Right atrium auricular region (tissue), 2 donors: ENCODE measurements at places on chromosomes 7 and 10. TPM values are rescaled to one million over a fixed set of nuclear protein-coding genes. Genes with fewer than 3 reads are reported as not detected.

EPO gene
- total RNA-seq = not detected

VIPR2 gene
- 3.8 TPM for total RNA-seq

MAT1A gene
- not detected for total RNA-seq

SFTPD gene
- 0.74 TPM for total RNA-seq

SCIN gene
- 0.67 TPM for total RNA-seq

MSS51 gene
- total RNA-seq = 0.47 TPM

OR6B1 gene
- total RNA-seq = not detected

- no peak for DNase-seq
Measured at GRCh38 chr7:234051-234707, 41.8 kb downstream of the FAM20C start.

DNA sequence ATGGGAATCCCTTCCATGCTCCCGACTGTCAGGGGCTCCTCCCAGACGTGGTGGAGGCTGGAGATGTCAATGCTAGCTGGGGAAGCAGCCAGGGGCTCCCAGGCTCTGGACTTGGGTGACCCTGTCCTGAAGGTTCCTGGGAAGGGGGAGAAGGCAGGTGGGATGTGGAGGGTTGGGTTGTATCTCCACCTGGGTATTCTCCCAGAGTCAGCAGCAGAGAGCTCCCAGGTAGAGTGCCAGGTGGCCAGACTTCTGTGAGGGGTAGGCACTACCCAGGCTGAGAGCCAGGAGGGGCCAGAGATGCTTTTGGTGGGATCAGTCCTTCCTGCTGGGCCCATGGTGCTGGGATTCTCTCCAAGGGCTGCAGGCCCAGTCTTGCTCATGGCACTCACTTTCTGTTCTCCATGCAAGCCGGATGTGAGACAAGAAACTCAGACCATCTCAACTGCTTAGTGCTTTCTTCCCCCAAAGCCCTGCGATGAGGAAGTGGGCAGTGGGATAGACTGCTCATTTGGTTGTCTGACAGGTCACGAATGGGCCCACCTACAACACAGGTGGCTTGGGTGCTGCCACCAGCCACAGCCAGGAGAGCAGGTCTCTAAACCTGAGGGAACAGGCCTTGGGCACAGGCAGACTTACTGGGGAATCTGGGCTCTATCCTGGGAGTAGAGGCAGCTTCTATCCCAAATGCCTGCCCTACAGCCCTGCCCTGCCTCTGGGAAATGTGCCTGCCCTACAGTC is 52.5 kb upstream of the CAMK2B start:
- no peak for DNase-seq

GRCh38 chr7:13639396-13639795 is 350.1 kb downstream of the ETV1 start:
- no peak for DNase-seq
